ENCODE measurements at places on chromosomes 12 and 14.
A peak's percentile ranks its signal among the peaks of the same experiment; 100 is the strongest.

GRCh38 chr14:102516531-102517391, 7.2 kb upstream of the ANKRD9 start:
- DNase-seq = no peak

DNA sequence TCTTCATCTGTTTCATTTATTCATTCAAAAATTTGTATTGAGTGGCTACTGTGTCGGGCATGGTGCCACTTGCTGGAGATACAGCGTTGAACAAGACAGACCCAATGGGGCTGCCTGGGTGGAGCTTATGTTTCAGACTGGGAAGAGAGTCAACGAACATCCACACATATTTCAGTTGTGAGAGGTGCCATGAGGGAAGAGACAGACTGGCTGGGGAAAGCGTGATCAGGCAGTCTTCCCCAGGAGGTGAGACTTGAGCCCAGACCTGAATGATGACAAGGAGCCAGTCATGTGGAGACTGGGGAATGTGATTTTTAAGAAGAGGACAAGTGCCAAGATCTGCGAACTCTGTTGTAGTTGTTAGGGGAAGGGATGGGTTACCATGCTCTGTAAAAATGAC, 12.2 kb downstream of the BICD1 start:
- no peak for DNase-seq

GRCh38 chr14:32013083-32013482, 64.0 kb upstream of the ARHGAP5 start:
- no peak for DNase-seq

- DNase-seq = no peak
Observed at GRCh38 chr14:98200601-98201000, 1071.4 kb downstream of the BCL11B start.

DNA sequence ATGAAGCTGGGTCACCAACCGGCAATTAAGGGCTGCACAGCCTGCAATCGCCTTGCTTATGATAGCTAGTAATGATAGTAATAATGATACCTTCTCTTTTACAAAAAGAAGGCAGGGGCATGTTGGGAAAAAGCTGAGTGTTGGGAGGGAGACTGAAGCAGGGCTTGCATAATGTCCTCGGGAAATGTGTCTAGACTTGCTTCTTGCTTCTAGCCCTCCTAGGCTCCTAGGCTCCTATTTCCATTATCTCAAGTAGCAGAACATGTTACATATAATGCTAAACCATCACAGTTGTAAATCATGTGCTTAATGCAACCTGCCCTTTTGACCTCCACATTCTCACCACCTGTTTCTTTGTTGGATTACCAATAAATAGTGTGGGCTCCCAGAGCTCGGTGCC, 18.7 kb downstream of the RERGL start:
- DNase-seq = peak; percentile 62

GRCh38 chr14:26933431-26933830, 335.6 kb upstream of the NOVA1 start:
- DNase-seq = no peak

- DNase-seq = no peak
Observed at GRCh38 chr14:71525663-71526221, 406.5 kb upstream of the RGS6 start.

- no peak for DNase-seq
Observed at GRCh38 chr12:88706286-88706685, 126.0 kb upstream of the KITLG start.

DNA sequence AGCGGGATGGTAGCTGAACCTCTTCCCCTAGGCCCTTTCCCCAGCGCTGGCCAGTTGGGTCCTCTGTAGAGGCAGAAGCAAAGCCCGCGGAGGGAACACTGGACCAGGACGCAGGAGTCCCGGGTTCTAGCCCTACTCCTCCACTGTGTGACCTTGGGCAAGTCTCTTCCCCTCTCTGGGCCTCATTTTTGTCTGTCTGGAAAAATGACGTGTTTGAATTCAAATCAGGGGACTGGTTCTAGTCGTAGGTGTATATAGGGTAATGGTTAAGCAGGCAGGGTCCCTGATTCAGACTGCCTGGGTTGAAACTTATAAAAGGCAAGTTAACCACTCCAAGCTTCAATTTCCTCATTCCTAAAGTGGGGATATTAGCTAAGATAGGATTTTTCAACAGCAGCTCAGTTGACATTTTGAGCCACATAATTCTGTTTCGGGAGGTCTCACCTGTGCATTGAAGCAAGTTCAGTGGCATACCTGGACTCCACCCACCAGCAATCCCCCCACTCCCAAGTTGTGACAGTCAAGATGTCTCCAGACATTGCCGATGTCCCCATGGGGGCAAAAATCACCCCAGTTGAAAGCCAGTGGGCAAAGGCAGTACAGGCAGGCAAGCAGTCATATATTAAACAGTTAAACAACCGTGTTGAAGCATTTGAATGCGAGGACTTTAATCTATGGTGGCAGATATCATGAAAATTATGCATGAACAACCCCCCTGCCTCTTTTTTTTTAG, 899 bp downstream of the TPCN1 start:
- DNase-seq = no peak

DNA sequence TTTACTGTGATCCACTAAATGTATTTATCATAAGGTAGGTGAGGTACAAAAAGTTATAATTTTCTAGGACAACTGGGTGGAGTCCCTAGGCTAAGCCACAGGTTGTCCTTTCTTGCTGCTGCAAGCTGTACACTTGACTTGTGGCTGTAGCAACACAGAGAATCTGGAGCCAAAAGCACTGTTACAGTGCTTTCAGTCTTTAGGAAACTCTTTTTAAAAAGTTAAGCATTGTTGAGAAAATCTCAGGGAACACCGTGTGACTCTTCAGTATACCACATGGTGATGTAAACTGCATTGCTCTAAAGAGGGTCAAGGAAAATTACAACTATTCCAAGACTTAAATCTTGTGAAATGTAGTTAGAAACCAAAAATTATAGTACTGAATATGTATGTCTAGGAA, 11.4 kb downstream of the SLC15A5 start:
- DNase-seq = no peak

GRCh38 chr14:58243790-58244555, 670 bp upstream of the PSMA3 start:
- DNase-seq = peak; percentile 62

GRCh38 chr14:72604133-72604532, 289.8 kb downstream of the DPF3 start:
- no peak for DNase-seq

DNA sequence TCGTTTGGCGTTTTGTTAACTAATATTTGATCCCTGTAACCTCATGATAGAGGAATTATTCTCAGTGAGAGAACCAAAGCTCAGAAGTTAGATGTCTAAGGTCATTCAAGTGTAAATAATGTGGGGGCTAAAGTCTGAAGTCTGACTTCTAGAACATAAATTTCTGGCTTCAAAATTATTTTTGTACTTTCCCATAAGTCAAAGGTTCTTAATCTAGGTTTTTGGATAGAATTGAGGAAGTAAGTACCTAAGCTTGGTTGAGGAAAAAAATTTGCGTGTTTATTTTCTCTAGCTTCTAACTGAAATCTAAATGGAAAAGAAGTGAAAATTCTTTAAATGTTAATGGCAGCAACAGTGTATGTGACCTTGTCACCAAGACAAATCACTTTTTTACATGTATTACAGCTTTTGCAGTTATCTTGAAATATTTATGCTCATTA, 2.3 kb downstream of the LARP4 start:
- DNase-seq = no peak

DNA sequence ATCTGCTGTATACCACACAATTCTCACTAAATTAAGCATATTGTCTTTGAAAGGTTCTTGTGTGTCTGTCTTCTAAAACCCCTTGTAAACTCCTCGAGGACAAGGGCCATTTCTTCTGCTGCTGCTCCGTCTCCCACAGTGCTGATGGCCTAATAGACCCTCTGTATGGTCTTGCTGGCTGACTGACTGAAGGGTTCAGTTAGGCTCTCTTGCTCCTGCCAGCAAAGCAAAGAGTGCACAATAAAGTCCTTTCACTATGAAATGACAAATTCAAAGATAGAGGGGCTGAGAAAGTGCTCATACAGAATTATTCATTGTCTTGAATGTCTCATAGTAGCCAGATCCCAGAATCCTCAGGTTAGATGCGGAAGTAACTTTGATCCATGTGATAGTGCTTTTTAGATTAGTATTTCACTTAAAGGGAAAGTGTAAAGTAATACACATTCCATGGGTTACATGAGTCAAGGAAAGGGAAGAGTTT, 14.2 kb upstream of the RIOX1 start:
- DNase-seq = no peak

GRCh38 chr12:52390739-52391617, 5.5 kb upstream of the KRT84 start:
- peak; percentile 47 for DNase-seq

- no peak for DNase-seq
Observed at GRCh38 chr12:101127521-101128219, 82.4 kb downstream of the SLC5A8 start.

DNA sequence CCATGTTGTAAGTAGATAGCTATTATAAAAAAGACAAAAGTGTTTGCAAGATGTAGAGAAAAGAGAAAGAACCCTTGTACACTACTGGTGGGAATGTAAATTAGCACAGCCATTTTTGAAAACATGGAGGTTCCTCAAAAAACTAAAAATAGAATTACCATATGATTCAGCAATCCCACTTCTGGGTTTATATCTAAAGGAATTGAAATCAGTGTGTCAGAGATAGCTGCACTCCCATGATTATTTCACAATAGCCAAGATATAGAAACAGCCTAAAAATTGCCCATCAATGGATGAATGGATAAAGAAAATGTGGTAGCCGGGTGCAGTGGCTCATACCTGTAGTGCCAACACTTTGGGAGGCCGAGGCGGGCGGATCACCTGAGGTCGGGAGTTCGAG, 9.2 kb downstream of the PSMC6 start:
- DNase-seq = no peak

All from bronchial epithelial cell (primary cell).